ENCODE measurements at places on chromosomes 13 and 19.
A peak's percentile ranks its signal among the peaks of the same experiment; 100 is the strongest.

- DNase-seq = peak; percentile 80
These were observed 932 bp downstream of the SLC35E1 start for GRCh38 chr19:16571283-16571682.

DNA sequence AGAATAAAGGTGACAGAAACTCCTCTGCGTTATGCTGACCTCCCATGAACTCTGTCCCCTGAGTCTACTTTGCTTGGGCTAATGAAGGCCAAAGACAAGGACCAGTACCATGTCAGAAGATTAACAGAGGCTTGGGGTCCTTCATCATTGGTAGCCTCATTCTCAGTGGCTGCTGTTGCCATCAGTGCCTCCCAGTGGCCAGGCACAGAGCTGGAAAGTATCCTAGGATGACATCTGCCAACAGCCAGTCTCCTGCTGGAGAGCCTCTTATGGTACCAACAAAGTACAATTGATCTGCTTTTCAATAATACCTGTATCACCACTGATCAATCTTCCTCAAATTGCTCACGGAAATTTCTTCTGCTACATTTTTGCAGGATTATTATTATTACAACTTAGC, 281.6 kb downstream of the DNAJC15 start:
- DNase-seq = no peak

DNA sequence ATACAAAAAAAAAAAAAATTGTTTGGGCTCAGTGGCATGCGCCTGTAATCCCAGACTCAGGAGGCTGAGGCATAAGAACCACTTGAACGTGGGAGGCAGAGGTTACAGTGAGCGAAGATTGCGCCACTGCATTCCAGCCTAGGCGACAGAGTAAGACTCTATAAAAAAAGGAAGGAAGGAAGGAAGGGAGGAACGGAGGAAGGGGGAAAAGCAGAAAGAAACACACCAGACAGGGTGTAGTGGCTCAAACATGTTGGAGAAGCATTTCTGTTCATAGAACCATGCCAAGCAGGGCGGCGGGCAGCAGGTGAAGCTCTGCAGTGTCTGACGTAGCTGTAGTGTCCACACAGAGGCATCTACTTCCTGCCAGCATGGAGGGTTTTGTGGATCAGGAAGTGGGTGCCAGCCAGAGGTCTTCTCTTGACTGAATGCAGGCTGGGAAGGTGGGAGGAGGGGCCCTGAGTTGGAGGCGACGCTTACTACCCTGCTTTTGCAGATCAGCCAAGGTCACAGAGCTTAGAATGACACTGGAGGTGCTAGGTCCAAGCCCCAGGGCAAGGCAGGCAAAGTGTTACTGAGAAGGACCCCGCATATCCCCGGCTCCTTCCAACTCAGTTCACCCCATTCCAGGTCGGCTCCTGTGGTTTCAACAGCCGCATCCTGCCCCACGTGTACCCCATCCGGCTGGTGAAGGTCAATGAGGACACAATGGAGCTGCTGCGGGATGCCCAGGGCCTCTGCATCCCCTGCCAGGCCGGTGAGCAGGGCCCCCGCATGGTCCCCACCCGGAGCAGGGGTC, 11.6 kb upstream of the PGLS start:
- DNase-seq = peak; percentile 88

GRCh38 chr19:40449506-40449905, 5.4 kb upstream of the SERTAD3 start:
- no peak for DNase-seq

DNA sequence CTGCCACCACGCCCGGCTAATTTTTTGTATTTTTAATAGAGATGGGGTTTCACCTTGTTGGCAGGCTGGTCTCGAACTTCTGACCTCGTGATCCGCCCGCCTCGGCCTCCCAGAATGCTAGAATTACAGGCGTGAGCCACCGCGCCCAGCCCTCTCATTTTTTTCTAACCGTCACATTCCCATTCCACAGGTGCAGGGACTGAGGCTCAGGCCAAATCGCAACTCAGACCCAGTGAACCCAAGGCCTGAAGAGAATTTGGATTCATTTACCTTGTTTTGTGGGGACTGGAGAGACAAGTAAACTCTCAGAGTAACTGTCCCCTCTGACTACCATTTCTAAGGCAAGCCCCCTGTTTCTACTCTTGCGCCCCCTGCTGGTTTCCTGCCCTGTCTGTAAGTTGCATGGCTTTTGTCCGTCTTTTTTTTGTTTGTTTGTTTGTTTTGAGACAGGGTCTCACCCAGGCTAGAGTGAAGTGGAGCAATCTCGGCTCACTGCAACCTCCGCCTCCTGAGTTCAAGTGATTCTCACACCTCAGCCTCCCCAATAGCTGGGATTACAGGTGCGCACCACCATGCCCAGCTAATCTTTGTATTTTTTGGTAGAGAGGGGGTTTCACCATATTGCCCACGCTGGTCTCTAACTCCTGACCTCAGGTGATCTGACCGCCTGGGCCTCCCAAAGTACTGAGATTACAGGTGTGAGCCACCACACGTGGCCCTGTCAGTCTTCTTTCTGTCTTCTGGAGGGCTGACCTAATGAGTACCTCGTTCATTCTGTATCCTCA, 2.3 kb upstream of the STRN4 start:
- DNase-seq = peak; percentile 92

DNA sequence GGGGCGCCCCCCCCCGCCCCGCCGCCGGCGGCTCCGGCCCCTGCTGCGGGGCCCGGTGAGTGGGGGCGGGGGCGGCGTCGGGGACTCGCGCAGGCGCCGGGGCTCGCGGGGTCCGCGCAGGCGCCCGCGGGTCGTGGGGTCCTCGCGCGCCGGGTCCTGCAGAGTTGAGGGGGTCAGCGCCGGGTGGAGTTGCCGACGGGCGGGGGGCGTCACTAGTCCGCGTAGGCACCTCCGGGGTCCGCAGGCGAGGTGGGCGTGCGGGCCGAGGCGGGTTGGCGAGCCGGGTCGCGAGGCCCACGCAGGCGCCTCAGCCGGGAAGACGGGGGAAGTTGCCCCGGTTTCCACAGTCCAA, 365 bp downstream of the PPP6R1 start:
- no peak for DNase-seq

DNA sequence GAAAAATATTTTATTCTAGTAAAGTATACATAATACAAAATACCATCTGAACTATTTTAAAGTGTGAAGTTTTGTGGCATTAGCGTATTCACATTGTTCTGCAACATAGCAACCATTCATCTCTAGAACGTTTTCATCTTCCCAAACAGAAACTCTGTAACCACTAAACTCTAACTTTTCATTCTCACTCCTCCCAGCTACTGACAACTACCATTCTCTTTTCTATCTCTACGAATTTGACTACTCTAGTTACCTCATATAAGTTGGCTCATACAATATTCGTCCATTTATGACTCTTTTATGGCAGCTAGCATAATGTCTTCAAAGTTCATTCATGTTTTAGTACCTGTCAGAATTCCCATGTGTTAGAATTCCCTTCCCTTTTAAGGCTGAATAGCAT, 150.5 kb upstream of the MIR17HG start:
- DNase-seq = no peak

DNA sequence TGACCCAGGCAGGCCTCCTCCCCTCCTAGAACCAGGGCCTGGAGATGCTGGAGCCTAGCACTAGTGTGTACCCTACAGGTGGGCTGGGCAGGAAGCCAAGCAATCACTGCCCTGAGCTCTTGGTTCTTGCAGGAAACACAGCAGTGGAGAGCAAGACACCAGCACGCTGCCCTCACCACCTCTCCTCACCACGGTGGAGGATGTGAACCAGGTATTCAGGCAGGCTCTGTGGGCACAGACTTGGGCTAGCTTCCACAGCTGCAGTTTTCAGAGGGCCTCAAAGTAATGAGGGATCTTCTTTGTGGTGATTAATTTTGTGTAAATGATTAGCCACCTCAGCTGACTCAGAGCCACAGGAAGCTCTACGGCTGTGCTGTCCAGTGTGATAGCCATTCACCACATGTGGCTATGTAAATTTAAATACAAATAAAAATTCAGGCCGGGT, 13.6 kb upstream of the GPI start:
- no peak for DNase-seq

GRCh38 chr13:35472323-35472881, 4.1 kb downstream of the MAB21L1 start:
- DNase-seq = no peak

- DNase-seq = peak; percentile 7
These were observed 81.9 kb downstream of the ZNF726 start for GRCh38 chr19:23996549-23996948.

- DNase-seq = no peak
These were observed 162.1 kb downstream of the GPC6 start for GRCh38 chr13:93388701-93389100.

GRCh38 chr19:2330255-2330631, 1.8 kb downstream of the SPPL2B start:
- no peak for DNase-seq

- no peak for DNase-seq
These were observed 48.6 kb downstream of the SOX1 start for GRCh38 chr13:112115403-112116091.

- DNase-seq = no peak
These were observed 156.2 kb downstream of the FLT1 start for GRCh38 chr13:28338742-28339141.

DNA sequence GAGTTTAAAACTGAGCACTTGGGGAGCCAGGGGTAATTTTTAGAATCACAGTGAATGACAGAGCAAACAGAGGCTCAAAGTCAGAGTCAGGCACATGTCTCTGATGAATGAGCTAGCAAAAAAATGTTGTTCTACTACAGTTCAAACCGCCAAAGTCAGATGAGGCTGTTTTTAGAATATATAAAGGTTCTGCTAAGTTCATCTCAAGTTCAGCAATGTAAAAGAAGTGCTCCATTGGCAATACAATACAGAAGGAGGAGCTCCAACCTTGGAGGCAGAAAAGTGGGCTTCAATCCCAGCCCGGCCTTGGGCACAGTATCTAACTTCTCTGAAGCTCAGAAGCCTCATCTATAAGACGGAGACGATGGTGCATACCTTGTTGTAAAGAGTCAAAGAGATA, 70.1 kb upstream of the IPO5 start:
- DNase-seq = no peak

- DNase-seq = no peak
These were observed 14.0 kb upstream of the PHF11 start for GRCh38 chr13:49481788-49482187.

GRCh38 chr13:28136916-28137315, 1.4 kb upstream of the PAN3 start:
- no peak for DNase-seq

DNA sequence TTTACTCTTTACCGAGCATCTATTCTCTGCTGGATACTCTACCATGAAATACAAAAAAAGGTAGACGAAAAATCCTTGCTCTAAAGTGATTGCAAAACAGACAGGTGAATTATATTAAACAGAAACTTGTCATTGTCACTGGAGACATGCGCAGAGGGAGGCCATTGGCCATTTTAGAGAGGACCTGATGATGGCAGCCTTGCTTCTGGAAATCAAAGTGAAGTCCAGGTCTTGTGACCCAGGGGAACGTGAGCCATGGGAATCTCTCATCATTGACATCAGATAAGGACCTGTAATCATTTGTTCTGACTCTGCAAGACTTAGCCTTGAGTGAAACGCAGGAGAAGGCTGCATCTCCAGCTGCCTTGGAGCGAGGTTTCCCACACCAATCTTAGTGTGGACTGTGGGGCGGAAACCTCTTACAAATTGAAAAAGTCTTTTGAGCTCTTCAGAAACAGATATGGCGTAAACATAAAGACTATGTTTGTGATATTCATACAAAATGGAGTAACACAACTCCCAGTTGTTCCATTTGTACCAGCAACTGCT, 16.8 kb upstream of the SLC46A3 start:
- DNase-seq = no peak

DNA sequence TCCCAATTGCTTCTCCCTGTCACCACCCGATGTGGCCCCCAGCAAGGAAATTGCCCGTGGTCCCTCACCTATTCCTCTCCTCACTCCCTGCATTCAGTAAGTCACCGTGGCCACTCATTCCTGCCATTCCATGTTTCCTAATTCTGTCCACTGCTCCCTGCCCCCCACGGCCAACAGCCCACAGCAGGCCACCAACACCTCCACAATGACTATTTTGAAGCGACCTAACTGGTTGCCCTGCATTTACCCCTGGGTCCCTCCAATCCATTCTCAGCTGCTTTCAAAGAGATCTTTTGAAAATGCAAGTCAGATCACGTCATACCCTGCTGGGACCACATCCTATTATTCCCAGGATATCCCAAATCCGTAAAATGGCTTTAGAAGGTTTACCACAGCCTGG, 210.4 kb downstream of the DCLK1 start:
- DNase-seq = no peak

DNA sequence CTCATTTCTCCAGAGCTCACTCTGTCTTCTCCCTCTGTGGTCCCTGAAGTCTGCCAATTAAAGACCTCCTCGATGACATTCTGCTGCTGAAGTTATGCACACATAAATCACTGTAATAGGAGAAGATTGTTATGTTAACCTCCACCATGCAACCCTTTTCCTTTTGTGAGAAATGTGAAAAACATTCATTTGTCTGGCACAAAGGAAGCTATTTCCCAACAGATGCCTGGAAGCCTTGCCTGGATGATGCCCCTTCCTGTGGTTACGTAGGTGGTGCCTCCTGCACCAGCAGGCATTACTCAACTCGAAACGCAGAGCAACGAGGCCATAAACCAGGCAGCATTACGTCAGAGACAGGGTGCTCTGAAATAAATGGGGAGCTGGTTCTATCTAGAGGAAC, 327.4 kb upstream of the ZNF507 start:
- DNase-seq = peak; percentile 8

GRCh38 chr19:18784786-18785120, 6.4 kb downstream of the COMP start:
- DNase-seq = no peak

GRCh38 chr13:95445131-95445530, 107.4 kb upstream of the CLDN10 start:
- no peak for DNase-seq

DNA sequence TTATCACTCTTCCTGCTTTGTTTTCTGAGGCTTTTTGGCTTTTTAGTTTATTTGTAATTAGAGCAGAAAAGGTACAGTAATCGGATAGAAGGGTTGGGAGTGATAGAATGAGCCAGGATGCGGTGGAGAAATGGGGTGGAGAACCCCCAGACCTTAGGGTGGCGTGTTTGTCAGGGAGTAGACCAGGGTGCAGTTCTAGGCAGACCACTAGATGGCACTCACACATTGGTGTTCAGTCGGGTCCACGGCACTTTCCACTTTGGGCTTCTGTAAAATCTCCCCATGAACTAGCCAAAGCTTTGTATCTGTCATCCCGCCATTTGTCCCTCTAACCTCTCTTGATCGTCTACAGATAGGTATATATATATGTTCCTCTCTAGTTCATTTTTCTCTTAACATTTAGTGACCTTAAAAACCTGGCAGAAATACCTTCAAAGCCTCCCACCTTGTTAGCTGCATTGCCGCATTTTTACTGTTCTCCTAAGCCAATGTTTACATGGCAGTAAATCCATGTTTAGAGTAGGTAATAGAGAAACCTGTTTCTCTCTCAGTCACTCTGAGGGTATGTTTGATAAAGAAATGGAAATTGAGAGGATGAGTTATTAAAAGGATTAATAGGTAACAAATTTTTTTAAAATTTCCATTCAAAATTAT, 154.9 kb downstream of the TM9SF2 start:
- peak; percentile 76 for DNase-seq
